H4 (cell line): ENCODE measurements at places on chromosomes 5 and 9.

DNA sequence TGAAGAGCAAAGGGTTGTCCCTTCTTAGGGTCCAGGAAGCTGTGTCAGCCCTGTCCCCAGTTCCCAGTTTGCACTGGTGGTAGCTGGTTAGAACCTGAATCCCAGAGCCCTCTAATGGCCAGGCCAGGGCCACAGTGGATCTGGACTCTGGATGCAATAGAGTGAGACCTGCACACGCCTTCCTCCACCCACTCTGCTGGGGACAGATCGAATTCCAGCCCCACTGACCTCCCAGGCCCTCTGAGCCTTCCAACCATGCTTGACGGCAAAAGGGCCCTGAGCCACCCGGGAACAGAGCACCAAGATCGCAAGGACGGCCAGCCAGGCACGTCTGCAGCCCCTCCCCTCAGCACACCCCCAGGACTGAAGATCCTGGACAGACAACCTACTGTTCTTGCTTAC, 23.7 kb downstream of the NAIF1 start:
- DNase-seq: no peak

DNA sequence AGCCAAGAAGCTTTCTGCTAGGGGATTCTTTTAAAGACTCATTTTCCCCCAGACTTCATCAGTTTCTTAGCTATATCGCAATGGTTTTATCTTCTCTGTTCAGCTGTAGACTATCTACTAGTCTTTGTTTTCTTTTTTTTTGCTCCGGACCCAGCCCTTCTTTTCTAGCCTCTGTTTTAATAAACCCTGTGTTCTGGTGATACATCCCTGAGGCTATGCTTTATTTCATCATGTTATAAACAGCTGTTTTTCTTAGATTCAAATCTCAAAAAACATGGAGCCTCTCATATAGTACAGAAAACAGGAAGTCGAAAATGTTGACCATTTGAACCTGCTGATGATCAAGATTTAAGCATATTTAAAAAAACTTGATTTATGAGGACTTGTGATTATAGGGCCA, 37.8 kb downstream of the SCGB3A1 start:
- DNase-seq: no peak

DNA sequence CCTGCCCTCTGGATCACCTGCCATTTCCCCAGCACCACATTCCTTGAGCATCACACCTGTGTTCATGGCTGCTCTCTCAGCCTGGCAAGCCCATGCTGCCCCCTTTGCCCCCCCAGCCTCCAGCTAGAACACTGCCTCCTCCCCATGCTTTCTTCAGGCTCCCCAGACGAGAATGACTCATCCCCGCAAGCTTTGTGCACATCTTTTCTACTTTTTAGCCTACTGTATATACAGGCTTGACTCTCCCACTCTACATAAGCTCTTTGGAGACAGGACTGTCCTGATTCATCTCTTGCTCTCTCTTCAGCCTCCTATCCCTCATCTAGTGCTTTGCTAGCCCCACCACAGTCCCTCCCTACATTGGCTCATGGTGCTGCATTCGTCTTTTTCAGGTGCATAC, 19.9 kb upstream of the GLIPR2 start:
- DNase-seq: no peak

- no peak for DNase-seq
Observed at GRCh38 chr9:25353783-25354182, 324.5 kb downstream of the TUSC1 start.

DNA sequence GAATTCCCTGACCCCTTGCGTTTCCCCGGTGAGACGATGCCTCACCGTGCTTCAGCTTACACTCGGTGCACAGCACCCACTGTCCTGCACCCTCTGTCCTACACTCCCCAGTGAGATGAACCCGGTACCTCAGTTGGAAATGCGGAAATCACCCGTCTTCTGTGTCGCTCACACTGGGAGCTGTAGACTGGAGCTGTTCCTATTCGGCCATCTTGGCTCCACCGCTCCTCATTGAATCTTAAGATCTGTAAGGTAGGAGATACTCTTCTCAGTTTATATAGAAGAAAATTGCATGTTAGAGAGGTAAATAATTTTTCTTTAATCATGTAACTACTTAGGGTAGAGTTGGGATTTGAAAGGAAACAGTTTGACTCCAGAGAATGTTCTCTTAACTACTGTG, 62.2 kb downstream of the DMRTA1 start:
- no peak for DNase-seq

- peak; percentile 59 for DNase-seq
Observed at GRCh38 chr5:149938279-149938678, 6.3 kb downstream of the PDE6A start.

GRCh38 chr5:58893551-58893950, 310.7 kb downstream of the RAB3C start:
- DNase-seq: no peak

GRCh38 chr9:92132501-92132900, 17.3 kb upstream of the SPTLC1 start:
- DNase-seq: no peak

GRCh38 chr9:36134761-36135505, 1.6 kb upstream of the GLIPR2 start:
- no peak for DNase-seq

DNA sequence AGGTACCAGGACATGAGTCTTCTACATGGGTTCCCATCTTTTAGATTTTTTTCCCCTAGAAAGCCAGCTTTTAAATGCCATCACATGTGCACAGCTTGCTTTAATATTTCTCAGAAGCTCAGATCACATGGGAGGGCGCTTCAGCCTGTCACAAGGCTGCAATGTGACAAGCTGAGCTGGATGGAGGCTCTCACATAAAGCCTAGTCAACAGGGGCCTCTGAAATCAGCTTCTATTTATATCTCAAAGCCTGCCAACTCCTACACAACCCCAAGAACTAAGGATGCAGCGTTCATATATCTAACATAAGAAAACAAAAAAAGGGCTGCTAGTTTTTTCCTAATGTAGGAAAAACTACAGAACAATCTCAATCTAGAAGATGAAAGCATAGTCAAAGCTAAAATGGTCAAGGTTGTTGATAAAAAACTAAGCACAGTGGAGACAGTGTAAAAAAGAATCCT, 2.3 kb downstream of the ZFAND5 start:
- peak; percentile 75 for DNase-seq

DNA sequence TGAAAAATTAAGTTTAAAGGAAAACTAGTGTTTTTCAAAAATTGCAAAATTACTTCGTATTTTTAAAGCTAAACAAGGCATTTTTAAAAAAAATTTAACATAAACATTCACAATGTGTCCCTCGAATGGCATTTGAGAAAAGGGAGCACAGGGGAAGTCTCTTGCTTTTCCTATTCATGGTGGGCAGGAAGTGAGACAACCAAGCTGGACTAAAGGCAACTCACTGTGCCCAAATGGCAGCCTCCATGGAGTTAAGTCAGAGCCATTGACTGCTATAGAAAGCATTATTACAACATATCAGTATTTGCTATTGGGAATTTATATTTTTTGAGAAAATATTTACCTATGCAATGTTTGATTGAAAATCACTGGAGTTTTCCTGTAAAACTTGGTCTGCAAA, 8.3 kb downstream of the HNRNPH1 start:
- no peak for DNase-seq

- no peak for DNase-seq
Observed at GRCh38 chr9:123419721-123420591, 64.0 kb downstream of the CRB2 start.

GRCh38 chr9:91379426-91379825, 17.7 kb upstream of the AUH start:
- DNase-seq: no peak

GRCh38 chr9:119284118-119284517, 85.1 kb downstream of the BRINP1 start:
- DNase-seq: no peak

- no peak for DNase-seq
Observed at GRCh38 chr9:131275332-131276093, 797 bp downstream of the FAM78A start.
